Cardiac fibroblast (primary cell): ENCODE measurements at places on chromosomes 2 and 18.

DNA sequence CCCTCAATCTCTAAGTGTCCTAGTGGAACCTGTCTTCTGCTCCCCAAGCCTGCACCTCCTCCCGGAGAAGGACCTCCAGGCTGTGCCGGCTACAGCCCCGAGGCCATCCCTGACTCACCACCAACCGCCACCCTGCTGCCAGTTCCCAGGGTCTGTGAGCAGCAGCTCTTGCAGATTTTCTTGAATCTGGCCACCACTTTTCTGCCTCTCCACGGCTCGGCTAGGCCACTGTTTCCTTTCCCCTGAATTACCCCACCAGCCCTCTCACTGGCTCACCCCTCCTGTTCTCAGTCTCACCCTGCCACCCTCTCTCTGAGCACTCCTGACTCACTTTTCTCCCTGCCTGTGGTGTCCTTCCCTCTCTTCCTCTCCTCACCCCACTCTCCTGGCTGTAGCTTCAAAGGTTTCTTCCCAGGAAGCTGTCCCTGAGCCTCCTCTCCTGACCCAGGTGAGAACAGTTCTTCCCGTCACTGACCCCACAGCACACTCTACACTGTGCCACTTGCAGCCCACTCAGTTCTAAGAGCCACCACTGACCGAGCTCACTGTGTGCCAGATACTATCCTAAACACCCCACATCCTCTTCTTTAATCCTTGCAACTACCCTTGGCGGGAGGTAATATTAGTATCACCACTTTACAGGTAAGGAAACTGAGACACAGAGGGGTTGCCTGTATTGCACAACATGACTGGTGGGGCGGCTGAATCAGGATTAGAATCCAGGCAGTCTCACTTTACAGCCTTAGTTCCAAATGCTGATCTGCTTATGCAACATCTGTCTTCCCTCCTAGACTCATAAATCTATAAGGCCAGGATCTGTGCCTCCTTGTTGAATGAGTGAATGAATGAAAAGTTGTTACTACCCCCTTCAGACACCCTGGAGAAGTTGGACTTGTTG is 111.6 kb downstream of the SMAD7 start:
- DNase-seq = peak; percentile 57

DNA sequence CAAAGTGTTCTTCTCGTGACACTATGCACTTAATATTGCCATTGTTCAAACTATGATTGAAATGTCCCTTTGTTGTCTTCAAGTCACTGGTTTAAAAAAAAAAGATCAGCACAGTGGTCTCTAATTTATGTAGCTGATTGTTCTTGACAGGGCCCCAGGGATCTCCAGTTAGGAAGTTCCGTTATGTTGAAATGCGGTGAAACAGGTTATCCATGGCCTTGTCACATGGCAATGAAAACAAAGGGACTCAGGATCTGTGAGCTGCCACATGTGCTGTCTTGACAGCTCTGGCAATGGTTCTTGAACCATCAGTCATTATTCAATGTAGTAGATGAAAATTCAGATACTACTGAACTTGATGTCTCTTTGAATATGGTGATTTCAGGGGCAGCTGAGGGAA is 147.4 kb downstream of the SETBP1 start:
- no peak for DNase-seq

DNA sequence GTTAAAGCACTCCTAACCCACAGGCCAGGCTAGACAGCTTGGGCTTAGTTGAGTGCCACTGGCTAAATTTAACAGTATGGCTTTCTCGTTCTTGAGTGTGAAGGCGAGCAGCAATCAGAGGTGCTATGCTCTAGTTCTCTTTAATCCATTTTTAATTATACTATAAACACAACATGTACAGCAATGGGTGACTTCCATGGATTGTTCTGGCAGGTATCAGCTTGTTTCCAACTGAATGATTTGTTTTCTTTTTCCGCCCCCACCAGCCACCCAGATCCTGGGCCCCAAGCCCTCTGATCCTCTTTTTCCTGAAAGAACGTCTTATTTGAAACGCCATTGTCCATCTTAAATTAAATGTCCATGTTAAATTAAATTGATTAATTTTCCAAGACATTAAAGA is 244.8 kb downstream of the IKZF2 start:
- no peak for DNase-seq

DNA sequence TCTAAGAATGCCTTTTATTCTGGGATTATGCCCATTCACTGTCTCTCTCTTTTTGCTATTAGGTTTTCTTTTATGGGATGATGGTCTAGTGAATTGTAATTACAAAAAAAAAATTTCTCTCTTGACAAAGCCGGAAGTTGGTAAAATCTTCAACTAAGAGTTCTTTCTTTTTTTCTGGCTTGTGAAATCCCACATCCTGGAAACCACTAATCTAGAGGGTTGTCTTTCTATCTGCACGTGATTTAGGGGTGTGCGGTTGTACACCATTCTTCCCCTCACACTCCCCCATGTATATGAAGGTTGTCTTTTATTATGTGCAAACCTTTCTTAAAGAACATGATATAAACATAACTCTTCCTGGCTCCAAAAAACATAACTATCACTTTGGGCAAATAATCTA is 52.0 kb downstream of the GATA6 start:
- DNase-seq = no peak

- DNase-seq = no peak
Measured at GRCh38 chr2:143466391-143466790, 337.2 kb downstream of the ARHGAP15 start.

GRCh38 chr2:174959787-174960186 is 45.4 kb downstream of the CHN1 start:
- peak; percentile 7 for DNase-seq

DNA sequence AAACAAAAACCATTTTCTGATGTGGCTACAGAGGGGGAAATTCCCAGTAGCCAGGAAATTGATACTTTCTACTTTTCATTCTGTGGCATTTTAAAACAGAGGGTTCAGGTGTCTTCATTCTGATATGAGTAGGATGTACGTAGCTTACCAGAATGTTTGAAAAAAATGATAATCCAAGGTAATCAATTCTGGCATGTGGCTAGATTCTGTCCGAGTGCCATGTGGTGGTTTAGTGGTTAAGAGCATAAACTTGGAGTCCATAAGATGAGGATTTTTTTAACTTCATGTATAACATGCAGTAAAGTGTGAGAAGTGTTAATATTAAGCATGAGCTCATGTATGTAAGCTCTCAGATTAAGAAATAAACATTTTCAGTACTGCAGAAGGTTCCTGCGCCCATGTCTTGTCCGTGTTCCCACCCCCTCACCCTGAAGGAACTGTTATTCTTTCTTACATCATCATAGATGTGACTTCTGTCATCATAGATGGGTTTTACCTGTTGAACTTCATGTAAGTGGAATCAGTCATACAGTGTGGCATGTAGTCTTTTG is 4.5 kb downstream of the B3GNT2 start:
- no peak for DNase-seq

DNA sequence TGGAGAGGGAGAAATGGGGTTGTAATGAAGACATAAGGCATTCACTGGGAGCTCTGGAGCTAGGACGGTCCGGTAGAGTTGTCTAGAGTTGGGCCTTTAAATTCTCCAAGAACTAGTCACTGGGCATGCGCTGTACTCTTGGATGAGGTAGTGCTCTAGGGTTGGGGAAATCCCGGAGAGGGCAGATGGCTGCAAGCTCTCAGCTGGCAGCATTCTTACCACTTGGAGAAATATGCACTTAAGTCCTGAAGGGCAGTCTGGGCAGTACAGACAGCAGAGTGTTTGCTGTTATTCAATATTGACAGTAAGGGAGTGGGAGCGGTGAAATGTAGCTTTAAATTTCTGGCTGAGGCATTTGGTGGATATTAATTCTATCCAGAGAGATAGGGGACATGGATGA is 214.6 kb downstream of the RDH14 start:
- DNase-seq = peak; percentile 72

DNA sequence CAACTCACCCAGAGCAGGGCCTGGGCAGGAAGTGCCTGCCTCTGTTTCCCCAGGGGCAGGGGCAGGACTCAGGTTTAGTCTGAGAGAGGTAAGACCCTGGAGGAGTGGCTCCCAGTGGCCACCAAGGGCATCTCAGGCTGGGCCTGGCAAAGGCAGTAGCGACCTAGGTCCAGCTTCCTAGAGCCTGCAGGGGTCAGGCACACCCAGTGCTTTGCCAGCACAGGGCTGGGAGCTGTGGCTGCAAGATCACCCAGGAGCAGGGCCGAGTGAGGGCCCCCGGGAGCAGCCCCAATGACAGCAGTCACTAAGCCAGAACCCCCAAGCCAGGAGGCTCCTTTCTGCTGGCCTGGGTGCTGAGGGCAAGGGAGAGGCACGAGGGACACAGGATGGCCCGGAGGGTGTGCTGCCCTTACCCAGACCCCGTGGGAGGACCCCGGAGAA is 8.8 kb upstream of the DUSP2 start:
- no peak for DNase-seq
